NCI-H748 treated with DMSO at 0.1 percent for 48 hours (cell line): ENCODE measurements at places on chromosomes 2 and 18.
A peak's percentile ranks its signal among the peaks of the same experiment; 100 is the strongest.

GRCh38 chr2:201808027-201808426 is 1.7 kb downstream of the CDK15 start:
- DNase-seq = no peak

- DNase-seq = no peak
Observed at GRCh38 chr18:79904357-79905147, 46.9 kb downstream of the SLC66A2 start.

GRCh38 chr18:34159691-34160185 is 65.0 kb downstream of the NOL4 start:
- peak; percentile 73 for DNase-seq

DNA sequence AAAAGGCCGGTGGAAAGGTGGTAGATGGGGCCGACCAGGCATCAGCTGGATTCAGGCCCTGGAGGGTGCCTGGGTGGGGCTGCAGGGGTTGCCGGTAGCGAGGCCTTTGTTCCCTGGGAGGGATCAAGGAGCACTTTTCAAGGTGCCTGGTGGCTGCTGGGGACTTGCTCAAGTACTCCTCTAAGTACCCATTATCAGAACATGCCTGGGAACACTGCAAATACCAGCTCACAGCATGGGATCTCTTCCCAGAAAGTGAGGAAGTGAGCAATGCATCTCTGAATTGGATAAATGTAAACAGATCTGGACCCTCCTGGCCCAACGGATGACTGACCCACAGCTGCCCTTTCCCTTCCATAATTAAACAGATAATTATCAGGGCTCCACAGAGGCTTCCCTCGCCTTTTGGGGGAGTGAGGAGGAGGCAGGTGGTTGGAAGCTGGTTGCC is 210.5 kb downstream of the SH3RF3 start:
- peak; percentile 31 for DNase-seq

GRCh38 chr2:33158482-33159003 is 211.8 kb downstream of the LTBP1 start:
- no peak for DNase-seq

DNA sequence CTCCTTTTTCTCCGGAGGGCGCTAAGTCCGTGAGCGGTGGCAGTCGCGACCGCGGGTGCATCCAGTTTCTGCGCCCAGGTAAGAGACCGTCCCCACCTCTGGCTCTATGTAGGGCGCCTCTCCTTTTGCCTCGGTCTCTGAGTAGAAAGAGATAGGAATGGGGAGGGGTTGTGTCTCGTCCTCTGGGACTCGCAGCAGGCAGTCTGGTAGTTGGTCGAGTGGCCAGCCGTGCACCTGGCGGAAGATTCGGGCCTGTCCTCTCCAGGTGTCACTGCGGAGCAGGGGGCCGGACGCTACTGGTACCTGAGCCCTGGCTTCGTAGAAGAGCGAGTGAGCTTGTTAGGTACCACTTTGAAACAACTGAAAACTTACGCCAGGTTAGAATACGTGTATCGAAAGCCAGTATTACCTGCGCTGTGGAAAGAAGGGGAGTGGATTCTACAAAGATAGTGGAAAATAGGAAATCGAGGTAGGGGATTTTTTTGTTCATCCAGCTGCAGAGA is 403 bp downstream of the MAP2 start:
- DNase-seq = peak; percentile 73
